Fibroblast of skin of right biceps (primary cell): ENCODE measurements at places on chromosomes 6 and 20.

DNA sequence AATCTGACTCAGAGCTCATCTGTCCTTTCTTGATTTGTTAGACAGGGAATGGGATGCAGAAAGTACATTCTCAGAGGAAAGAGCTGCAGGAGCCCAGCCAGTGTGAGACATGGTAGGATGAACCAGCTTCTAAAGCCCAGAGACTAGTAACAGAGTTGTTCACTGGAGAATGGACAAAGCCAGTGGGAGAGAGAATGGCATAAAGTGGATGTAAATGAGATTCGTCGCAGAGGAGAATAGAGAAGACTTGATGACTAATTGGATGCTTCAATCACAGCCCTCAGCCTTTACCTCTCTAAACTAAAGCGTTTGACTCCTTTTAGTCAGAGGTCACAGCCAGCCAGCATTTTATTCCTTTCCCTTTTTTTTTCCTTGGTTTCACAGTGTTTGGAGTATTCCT is 25.5 kb upstream of the L3MBTL3 start:
- no peak for DNase-seq

- no peak for DNase-seq
These were observed 126.5 kb downstream of the REV3L start for GRCh38 chr6:111356551-111356950.

DNA sequence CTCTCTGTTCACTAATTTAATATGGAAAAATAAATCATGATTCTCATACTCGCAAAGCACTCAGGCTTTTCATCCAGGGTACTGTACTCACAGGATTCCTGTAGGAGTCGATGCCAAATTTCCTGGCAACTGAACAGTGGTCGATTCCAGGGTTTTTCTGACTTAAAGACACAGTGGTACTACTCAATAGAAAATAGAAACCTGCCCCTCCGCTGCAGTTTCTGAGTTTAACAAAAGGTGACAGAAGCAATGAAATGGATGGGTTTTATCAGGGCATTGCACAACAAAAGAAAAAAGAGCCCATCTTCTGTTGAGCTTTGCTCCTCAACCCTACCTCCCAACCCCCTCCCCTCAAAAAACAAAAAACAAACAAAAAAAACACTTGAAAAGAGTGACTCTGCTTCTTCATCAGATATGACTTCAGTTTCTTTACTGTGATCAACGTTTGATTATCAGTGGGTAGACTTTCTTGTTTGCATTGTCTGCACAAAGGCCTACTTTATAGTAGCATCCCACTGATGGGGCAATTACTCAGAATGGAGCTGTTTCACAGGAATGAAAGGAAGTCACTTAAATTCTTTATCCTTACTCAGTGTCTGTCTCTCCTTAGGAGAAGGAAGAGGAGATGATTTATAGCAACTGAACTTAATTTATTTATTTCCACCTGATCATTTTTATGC is 96.2 kb upstream of the FOXO3 start:
- DNase-seq = peak; percentile 26

GRCh38 chr20:39210341-39211036 is 248.3 kb downstream of the DHX35 start:
- DNase-seq = no peak

DNA sequence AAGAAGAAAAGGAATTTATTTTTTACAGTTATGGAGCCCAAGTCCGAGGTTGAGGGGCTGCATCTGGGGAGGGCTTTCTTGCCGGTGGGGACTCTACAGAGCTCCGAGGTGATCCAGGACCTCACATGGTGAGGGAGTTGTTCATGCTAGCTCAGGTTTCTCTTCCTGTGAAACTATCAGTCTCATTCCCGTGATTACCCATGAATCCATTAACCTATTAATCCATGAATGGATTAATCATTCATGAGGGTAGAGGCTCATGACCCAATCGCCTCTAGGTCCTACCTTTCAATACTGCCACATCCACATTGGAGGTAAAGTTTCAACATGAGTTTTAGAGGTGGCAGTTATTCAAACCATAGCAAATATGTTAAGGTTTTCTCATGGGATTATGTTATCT is 3.8 kb downstream of the DSE start:
- DNase-seq = no peak

- peak; percentile 70 for DNase-seq
These were observed 1.5 kb upstream of the ERVFRD-1 start for GRCh38 chr6:11113038-11113437.

- DNase-seq = no peak
These were observed 117.4 kb upstream of the ARID1B start for GRCh38 chr6:156659822-156660198.

- DNase-seq = no peak
These were observed 932.0 kb downstream of the C6orf118 start for GRCh38 chr6:164377348-164377918.

GRCh38 chr20:3995067-3995748 is 20.1 kb downstream of the RNF24 start:
- peak; percentile 76 for DNase-seq
